ENCODE measurements at places on chromosomes 3 and 15. TPM values are rescaled to one million over a fixed set of nuclear protein-coding genes. Genes with fewer than 3 reads are reported as not detected.

DNA sequence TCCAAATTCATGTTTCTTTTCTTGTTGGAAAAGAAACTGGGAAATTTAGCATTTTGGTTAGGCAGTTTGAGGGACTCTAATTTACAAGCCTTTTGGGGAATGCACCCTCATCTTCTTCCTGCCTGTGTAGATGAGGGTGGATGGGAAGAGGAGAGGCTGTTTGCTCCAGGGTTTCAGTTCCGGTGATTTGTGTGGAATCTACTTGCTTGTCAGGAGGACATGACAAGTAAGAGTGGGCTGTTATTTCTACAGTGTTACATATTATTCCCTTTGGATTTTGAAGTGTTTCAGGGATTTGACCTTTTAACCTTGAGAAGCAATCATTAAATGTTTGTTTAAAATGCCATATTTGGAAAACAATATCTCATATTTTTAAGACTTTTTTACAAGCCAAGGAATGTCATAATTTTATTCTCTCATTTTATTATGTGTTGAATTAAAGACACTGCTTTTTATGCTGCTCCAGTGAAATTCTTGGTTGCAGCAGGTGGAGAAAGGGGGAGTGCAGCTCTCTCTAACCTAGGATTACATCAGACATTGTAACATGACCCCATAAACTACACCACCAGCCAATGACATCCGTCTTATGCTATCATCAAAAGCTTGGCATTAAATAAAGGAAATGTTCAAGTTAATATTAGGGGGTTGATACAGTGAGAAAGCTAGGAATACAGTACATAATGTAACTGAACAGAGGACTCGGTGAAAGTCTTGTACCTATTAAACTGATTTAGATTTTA lies 30.2 kb downstream of the PLAAT1 start:
- DNase-seq = no peak

- no peak for DNase-seq
Measured at GRCh38 chr3:135213822-135214221, 418.8 kb downstream of the EPHB1 start.

DNA sequence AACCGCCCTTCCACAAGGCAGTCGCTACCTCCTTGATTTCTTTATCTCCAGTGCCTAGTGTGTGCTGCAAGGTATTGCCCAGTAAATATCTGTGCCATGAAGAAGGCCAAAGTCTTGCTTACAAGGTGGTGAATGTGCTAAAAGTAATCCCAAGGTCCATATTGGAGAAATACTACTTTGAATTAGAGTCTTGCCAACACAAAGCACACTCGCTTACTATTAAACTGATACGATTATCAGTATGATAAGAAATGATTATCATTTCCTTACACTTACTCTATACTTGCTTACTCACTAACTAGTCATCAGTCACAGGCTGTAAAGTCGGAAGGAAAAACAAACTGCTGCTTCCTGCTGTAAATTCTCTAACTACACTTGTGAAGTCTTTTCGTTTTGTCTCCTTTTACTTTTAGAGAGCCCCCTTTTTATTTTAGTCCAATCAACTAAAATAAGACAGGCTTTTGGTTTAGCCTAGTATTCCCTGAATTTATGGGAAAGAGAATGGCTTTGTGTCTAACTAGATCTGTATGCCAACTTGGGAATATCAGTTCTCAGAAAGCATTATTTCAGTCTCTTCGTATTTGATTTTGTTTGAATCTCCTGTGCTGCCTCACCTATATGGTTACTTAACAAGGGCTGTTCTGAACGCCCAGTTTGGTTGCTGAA lies 107.1 kb upstream of the TSC22D2 start:
- no peak for DNase-seq

CSPG4 gene
- 6.4 TPM for polyA plus RNA-seq

DNA sequence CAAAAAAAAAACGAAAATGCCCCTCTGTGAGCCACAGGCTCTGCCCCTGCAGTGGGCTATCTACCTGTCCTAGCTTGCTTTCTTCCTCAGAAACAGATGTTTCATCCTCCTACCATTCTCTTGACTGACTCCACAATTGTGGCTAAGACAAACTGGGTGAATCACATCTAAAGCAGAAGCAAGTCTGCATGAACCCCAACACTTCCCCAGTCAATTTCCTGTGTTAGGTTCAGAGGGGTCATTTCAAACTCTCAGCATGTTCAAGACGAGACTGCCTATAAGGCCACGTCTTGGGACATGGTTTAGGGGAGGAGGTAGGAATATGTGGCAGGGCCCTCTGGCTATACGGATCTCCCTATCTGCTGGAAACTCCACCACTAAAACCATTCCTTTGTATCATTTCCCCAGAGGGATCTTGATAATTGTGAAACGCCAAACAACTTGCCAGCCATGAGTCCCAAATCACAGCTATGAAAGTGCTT lies 28.6 kb upstream of the ANKDD1A start:
- DNase-seq = no peak

DNA sequence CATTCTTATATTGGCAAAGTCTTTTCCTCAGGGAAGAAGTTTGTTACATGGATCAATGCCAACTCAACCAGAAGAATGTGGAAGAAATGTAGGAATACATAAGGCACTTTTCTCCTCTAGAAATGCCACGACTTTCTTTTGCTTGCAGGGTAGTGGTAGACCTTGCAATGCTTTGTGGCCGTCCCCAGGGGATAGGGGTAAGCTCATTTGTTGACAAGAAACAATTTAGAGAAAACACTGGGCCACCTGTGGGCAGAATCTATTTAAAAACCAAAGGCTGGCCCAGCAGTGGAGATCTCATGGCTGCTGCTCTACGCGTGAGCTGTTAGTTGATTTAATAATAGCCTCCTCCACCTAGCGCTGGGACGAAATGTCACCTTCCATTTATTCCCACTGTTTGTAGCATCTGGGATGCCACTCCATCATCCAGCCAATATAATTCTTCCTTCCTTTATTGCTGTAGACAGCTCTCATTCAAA lies 64.6 kb upstream of the PFN2 start:
- no peak for DNase-seq

DNA sequence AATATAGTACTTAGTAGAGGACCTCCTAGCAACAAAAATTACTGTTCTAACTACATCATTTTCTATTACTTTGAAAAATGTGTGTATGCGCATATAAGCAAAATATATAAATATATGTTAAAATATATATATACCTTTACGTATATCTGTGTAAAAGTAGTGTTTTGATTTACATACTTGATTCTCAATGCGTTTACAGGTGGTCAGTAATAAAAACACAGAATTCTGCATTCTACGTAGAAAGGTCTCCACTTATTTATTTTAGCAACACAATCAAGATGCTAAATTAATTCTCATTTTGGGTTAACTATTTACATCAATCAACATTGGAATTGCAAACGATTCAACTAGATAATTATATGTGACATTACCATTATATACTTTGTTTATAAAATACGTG lies 158.0 kb downstream of the ATG7 start:
- no peak for DNase-seq

EAF2 gene
- polyA plus RNA-seq = 9.1 TPM

GRCh38 chr3:197088370-197088769 lies 58.8 kb upstream of the MELTF start:
- peak; percentile 32 for DNase-seq

Data from left kidney (tissue), 8 donors.